ENCODE measurements at places on chromosomes 3 and 15.

- DNase-seq = no peak
These were observed 437.3 kb upstream of the TPM1 start for GRCh38 chr15:62605282-62605681.

DNA sequence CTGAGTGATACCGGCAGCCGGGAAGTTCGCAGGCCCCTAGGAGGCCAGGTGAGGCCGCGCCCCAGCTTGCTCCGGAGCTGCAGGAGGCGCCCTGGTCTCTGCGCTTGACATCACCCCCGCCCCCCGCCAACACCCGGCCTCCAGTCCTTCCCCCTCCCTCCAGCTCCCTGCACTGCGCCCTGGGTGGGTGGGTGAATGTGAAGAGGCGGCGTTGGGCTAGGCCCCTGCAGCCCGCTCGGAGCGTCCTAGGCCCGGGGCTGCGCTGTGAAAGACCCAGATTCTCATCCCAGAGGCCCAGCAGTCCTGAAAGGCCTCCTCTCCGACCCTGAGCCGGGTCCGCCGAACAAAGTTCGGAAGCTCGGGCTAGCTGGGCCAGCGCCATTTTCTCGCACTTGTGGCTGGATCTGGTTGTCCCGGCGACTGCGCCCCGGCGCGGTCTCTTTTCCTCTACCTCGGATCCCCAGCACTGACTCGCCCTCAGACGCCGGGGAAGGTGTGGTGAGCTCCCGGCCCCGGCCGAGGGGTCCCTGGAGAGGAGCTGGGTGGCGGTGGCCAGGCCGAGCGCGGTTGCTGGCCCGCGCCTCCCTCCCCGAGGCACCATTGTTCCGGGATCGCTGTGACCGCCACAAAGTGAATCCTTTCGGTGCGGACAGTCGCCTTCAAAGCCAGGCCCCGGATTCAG is 12.9 kb downstream of the ZIC4 start:
- no peak for DNase-seq

GRCh38 chr3:39202094-39202493 is 9.7 kb upstream of the XIRP1 start:
- peak; percentile 82 for DNase-seq

GRCh38 chr15:92290359-92290992 is 103.2 kb upstream of the ST8SIA2 start:
- DNase-seq = no peak

GRCh38 chr3:48372862-48373435 is 930 bp downstream of the FBXW12 start:
- DNase-seq = no peak

GRCh38 chr3:25103391-25103790 is 324.7 kb upstream of the RARB start:
- no peak for DNase-seq

DNA sequence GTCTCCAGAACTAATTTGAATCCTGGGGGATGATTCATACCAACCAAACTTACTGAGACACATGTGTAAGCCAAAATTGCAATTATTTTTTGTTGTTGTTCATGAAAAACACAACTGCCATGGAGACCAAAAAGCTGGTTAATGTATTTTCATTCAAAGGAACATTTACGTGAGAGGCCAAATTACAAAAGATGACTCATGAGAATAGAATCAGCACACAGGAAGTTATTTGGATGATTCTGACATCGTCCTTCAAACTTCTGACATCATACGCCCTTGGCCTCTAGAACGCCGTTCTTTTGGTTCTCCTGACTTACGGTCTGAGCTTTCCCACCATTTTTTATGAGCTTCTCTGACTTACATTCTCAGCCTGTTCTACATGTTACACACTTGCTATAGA is 3.0 kb upstream of the ZNF280D start:
- no peak for DNase-seq

DNA sequence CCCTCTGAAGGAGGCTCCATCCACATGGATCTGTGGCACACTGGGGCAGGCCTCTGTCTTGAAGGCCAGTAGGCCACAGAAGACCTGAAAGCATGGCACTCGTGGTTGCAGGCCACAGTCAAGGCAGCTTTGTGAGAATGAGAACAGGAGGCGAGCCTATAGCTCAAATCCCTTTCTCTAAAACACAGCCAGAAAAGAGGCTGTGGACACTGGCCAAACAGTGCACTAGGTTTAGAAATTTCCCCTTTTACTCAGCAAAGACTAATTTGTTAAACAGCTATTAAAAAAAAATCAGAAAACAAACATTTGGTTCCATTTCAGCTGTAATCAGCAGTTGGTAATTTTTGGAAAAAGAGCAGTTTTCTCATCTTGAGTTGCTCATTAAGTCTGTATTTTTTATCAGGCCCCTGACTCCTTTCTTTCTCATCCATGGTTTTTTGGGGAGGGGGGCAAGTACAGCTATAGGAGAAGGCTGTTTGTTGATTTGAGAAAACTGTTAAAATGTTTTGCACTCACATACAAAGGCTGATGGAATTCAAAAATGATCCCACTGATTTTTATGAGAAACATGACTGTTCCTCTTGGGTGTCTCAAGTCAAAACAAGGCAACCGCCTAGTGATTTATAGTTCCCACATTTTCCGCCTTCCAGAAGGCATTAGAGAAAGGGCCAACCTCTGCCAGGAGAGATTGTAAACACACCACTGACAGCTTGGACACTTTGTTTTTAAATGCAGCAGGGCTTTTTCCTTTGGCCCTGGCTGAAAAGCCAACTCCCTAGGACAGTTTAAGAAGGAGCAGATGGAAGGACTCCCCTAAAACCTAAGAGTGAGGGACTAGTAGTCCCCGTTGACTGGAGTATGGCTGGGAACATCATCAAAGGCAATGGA is 28.1 kb downstream of the PARP16 start:
- DNase-seq = no peak

DNA sequence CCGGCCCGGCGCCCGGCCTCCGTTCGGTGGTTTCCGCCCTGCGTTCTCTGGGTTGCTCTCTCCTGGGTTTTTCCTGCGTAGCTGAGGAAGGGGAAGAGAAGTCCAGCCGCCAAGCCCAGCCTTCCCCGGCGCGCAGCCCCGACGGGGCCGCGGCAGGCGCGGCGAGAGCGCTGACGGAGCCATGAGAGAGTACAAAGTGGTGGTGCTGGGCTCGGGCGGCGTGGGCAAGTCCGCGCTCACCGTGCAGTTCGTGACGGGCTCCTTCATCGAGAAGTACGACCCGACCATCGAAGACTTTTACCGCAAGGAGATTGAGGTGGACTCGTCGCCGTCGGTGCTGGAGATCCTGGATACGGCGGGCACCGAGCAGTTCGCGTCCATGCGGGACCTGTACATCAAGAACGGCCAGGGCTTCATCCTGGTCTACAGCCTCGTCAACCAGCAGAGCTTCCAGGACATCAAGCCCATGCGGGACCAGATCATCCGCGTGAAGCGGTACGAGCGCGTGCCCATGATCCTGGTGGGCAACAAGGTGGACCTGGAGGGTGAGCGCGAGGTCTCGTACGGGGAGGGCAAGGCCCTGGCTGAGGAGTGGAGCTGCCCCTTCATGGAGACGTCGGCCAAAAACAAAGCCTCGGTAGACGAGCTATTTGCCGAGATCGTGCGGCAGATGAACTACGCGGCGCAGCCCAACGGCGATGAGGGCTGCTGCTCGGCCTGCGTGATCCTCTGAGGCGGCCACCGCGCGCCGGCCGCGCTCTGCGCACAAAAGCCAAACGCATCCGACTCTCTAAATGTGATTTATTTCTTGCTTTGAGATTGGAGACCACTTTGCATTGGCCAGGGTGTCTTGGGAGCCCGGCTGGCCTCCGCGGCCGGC is 727 bp downstream of the RAP2B start:
- peak; percentile 85 for DNase-seq

GRCh38 chr3:86416334-86416733 is 574.6 kb downstream of the VGLL3 start:
- DNase-seq = no peak

All from posterior vena cava (tissue), 2 donors.